Activated T-cell treated with anti-CD3 and anti-CD28 coated beads for 24 hours (primary cell): ENCODE measurements at places on chromosomes 5 and 9.
A peak's percentile ranks its signal among the peaks of the same experiment; 100 is the strongest.

- DNase-seq: peak; percentile 23
Measured at GRCh38 chr5:38922199-38922598, 76.4 kb downstream of the OSMR start.

DNA sequence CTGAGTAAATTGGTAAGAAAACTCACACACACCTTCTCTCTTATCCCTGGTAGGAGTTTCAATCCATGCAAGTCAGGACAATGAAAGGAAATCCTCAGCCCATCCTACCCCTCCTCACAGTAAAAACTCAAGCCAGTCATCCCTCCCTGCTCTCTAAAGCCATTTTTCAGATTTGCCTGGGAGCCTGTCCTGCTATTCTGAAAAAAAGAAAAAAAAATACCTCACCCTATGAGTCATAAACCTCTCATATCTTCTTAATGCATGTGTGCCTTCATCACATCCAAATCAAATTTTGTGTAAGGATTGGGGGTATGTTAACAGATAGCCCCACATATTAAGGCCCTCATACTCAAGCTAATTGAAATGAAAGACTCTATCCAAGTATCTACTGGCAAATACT is 14.1 kb downstream of the UGT3A2 start:
- DNase-seq: no peak

DNA sequence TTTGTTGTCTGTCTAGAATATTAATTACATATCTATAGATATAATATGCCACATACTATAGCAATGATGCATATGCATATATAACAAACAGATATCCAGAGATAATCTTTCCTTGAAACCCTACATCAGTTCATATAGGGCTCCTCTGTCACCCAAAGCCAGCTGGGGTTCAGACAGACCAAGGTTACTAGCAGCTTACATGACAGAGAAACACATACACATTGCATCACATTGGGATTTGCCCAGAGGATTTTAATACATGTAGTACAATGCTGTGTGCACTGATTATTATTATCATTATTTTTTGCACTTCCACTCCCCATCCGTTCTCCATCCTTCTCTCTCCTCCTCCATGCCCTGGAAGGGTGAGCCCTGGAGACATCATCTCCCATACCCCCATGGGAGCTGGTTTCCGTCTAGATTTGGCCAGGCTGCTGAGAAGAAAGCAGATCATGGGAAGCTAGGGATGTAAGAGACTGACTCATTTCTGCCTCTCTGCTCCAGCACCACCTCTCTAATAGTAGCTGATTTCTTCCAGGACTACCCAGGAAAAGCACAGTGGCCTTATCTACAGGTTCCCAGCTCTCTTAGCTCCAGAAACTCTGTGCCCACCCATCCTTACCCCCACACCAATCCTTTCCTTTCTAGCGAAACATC is 23.3 kb downstream of the FST start:
- no peak for DNase-seq

GRCh38 chr5:179411161-179411841 is 66.0 kb upstream of the ADAMTS2 start:
- DNase-seq: no peak

DNA sequence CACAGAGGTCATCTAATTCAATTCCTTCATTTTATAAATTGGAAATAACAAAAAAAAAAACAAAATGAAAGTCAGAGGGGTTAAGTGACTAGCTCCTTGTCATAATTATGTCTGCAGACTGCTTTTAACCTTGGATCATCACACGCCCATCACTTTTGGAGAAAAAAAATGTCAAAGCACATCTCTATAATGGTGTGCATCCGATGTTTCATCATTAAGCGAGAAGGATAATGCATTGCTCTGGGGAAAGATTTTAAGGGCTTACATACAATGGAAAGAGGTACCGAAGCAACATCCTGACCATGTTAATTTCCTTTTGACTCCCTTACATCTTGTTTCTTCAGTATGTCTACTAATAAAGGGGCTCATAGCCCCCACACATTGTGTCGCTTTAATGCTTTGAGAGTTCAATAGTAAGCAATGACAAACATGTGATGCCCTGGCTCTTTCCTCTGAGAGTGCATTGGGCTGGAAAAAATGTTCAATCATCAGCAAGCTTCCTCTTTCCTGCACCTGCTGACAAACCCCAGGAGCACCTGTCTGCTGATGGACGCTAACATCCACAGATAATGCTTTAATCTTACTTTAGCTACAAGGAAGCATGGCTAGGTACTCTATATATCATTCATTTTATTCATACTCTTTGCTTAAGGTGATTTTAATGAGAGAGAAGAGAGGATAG is 242.2 kb downstream of the SMARCA2 start:
- DNase-seq: no peak

DNA sequence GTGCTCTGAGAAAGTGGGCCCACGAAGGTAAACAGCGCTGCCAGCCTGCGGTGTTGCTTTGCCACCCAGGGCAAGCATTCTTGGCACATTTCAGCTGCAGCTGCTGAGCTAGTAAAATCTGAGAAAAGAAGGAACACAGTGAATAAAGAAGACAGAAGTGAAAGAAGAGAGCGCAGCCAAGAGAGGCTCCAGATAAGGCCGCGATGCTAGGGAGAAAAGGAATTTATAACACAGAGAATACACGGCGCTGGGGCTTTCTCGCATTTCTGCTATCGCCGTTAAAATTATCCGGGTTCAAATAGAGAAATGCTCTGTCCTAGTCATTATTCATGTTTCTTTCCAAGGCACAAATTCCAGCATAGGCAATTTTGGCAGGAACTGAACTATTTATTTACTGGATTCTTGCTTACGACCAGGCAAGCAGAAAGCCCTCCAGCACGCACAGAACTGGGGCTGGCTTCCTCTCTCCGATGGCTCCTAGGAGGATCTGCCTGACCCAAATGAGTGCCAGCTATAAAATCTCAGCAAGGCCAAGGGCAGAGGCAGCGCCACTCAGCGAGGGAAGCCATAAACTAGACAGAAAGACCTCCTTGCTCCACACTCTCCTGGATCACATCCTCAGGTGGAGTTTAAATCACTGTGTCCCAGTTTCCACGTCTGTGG is 111.2 kb downstream of the ATPSCKMT start:
- no peak for DNase-seq

- no peak for DNase-seq
Measured at GRCh38 chr5:138912093-138912492, 37.0 kb upstream of the LRRTM2 start.

- DNase-seq: peak; percentile 24
Measured at GRCh38 chr9:136385015-136385414, 11.5 kb upstream of the CARD9 start.

GRCh38 chr9:109246533-109246932 is 74.3 kb downstream of the EPB41L4B start:
- DNase-seq: no peak

DNA sequence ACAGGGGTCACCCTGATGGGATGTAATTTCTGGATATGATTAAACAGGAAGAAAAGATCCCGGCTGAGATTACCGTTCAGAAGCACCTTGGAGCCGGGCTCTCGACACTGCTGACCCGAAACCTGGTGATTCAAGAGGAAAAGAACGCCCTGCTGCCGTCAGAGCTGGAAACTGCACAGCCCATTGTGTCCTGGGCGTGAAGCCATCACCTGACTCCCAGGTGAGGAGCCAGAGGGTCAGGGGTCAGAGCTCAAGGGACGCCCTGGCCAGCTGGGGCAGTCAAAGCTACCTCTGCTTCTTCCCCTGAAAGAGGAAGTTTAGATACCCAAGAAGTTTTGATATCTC is 17.8 kb upstream of the SLC12A7 start:
- no peak for DNase-seq
